ENCODE measurements at places on chromosomes 7 and 10.

GRCh38 chr7:45161138-45161537 lies 3.5 kb downstream of the RAMP3 start:
- DNase-seq, result no peak

GRCh38 chr7:73703757-73704639 lies 15.5 kb downstream of the STX1A start:
- DNase-seq, result peak; percentile 38

DNA sequence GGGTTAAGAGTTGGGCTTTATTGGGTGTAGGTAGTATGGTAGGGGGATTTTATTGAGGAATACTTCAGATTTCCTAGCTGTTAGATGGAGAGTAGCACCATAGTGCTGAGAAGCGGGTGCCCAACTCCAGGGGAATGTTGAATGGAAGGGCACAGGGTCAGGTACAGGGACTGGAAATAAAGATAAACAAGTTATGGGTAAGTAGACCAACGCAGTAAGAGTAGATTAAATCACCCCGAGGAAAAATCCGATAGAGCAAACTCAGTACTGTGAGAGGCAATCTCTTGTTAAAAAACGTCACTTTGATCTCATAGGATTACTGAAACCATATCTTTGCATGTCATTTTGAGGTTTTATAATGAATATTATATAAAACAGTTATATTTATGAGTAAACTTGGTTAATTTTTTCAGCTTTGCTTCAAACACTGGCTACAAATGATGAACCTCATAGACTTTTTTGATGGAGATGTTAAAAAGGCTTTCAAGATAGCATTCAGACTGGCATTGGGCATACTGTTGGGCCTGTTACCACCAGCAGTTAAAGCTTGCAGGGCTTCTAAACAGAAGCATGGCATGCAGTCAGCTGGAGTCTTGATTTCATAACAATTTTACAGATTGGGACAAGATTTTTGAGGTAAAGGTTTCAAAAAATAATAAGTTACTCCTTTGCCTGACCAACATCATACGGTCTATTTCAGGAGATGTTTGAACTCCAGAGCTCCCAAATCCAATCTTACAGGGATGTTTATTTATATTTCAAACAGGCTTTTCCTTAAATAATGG lies 7.1 kb downstream of the AHR start:
- no peak for DNase-seq

GRCh38 chr7:135747366-135747765 lies 1.2 kb downstream of the FAM180A start:
- DNase-seq, result no peak

DNA sequence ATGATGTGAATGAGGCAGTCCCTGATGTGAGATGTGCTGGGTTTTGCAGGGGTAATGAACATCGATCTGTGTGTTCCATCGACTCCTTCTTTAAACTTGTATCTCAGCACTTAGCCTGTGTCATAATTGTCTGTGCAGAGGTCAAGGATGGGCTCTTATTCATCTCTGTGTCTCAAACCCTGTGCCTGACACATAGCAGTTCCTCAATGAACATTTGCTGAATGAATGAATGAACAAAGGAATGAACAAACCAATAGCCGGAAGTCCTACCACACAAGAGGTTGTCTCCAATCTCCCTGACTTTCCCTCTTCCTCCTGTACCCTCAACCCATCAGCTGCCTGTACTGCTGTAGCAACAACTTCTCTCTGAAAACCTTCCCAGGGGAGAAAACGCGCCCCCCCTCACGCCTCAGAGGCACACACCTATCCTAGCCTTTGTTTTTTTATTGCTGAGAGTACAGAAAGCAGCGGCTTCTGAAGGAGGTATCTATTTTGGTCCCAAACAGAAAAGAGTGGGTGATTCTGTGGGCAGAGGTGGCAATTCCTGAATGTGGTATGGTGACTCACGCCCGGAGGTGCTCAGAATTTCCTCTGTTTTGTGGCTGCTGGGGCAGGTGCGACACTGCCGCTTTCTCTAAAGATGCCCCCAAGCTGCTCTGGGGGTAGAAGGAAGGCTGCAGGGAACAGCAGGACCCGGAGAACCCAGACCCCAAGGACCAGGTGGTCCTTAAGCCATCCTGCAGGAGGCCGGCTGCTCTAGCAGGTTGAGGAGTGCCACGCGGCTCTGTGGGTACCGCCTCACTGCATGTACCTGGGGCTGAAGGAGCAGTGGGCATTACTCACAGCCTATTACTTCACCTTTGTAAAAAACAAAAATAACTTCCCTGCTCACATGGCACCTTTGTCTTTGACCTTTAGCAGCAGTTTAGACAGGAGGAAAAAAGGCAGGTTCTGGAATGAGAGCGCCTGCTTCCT lies 9.6 kb downstream of the IL2RA start:
- peak; percentile 82 for DNase-seq

DNA sequence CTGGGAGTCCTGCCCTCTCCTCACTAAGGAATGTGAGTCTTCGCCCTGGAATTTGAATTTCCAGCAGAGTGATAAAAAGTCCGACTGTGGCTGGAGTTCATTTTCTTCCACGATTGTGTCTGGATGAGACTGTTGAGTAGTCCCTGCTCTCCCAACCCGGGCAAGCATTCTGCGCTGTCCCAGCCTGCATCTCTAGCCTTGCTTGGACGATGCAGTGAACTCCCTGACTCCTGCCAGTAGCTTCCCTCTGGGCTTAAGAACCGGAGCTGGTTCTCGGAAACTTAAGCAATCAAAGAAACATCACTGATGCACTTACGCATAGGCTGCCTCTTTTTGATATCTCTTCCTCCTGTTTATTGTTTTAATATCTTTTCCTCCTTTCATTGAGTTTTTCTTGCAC lies 116.0 kb upstream of the FZD8 start:
- no peak for DNase-seq

- no peak for DNase-seq
Measured at GRCh38 chr7:82623812-82624211, 180.2 kb upstream of the CACNA2D1 start.

- no peak for DNase-seq
Measured at GRCh38 chr10:96450529-96451207, 63.1 kb downstream of the TLL2 start.

GRCh38 chr7:96189129-96189820 lies 132.6 kb downstream of the SLC25A13 start:
- DNase-seq, result no peak

DNA sequence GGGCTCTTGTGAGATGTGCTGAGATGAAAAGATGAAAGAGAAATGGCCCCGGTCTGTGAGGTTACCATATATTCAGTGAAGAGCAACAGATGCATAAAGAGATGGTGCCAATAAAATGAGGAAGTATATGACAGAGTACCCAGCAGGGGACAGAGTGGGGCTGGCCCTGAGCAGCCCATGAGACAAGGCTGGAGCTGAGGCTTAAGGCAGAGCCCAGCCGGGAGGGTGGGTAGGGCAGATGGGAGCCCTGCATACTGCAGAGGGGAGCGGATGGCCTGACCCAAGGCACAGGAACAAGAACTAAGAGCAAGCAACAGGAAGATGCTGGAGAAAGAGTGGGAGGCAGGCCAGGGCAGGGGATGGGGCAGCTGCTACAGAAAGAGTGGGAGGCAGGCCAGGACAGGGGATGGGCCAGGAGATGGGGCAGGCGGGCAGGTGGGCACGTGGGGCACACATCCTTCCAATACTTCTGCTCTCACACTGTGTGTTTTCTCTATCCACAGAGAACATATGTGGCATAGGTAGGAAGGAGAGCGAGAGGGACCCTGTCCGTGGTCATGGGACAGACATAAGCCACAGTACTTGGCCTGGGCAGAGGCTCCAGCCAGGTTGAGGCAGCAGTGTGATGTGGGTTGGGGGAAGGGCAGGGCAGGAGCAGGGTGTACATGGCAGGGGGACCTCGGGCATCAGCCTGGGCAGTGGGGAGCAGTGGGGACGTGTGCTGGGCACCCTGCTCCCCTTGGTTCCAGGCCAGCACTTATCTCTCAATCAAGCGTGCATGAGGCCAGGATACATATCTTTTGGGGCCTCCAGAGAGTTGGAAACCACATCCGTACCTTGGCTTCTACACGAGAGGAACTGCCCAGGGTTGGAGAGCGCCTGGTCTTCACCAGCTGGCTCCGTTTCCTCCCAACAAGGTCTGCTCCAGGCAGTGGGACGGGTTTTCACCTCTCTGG lies 91.6 kb upstream of the IKZF1 start:
- DNase-seq, result no peak

DNA sequence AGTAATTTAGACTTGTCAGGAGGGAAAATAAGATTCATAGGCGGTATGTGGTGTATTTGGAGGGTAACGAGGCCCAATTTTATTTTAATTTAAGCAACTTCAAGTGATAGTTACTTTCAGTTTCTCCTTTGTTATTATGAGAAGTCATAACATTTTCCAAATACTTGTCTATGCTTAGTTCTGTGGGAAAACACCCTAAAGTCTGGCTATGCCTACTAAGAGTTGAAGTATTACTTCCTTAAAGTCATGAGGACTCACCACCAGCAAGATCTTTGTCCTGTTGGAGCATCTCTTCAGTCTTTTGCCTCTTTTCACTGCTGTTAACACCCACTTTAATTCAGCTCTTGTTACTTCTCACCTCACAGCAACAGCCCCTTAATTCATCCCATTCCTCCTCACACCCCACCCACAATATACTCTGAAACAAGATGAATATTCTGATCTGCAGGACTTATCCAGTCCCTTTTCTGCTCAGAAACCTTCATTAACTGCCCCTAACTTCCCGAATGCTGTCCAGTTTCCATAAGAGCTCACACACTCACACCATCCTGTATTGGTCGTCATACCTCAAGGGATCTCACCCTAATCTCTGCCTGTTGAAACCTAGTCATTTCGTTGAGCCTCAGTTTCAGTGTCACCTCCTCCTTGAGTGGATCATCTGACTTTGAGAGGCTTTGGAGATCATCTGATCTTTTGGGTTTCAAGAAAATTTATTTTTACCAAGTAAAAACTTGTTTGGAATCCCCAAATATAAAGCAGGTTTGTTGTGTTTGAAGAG lies 61.3 kb downstream of the DNAH11 start:
- no peak for DNase-seq

- DNase-seq, result no peak
Measured at GRCh38 chr10:104119996-104120395, 2.0 kb upstream of the SFR1 start.

- no peak for DNase-seq
Measured at GRCh38 chr10:28367413-28367812, 64.5 kb upstream of the MPP7 start.

GRCh38 chr7:111855842-111856227 lies 293.5 kb upstream of the IMMP2L start:
- no peak for DNase-seq

- no peak for DNase-seq
Measured at GRCh38 chr7:12957487-12957886, 270.1 kb downstream of the ARL4A start.

DNA sequence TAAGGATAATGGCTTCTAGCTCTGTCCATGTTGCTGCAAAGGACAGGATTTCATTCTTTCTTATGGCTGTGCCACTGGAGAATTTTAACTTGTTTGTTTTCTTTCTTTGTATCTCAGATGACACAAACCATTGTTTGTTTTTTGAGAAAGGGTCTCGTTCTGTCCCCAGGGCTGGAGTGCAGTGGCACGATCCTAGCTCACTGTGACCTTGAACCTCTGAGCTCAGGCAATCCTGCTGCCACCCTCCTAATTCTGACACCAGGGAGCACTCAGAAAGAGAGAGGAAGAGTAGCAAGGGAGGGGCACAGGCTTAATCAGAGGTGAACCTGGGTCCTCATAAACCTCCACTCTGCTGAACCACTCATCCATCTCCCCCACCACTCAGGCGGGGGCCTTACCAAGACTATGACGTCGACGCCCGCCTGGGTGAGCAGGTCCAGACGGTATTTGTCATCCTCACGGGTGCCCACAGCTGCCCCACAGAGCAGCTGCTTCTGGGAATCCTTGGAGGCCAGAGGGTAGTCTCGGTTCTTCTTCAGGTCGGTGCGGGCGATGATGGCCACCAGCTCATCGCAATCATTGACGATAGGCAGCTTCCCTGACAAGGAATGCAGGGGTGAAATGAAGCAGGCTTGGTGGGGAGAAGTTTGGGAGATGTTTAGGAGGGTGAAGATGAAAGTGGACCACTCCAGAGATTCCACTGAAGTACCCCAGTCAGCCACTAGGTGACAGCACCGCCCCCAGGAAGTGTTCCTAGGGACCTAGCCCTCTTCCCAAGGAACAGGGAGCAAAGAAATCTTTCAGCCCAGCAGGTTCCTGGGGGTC lies 11.6 kb downstream of the IMPDH1 start:
- DNase-seq, result peak; percentile 43

- DNase-seq, result no peak
Measured at GRCh38 chr7:26136831-26137230, 15.2 kb upstream of the NFE2L3 start.

DNA sequence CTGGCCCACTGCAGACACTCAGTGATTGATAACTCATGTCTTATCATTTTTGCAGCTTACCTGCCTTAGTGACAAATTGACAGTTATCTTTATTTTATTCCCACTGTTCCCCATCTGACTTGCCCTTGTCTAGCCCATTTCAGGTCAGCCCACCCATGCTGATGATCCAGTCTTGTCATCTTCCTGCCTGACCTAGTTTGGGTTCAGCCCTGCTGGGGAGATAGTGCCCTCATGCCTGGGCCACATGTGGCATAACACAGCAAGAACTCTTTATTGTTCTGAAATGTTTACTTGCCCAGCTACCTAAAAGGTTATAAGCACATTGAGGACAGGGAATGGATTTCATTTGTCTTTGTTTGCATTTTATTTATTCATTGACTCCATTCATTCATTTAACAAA lies 75.6 kb downstream of the ENTPD1 start:
- DNase-seq, result no peak
